Stimulated activated CD8-positive, alpha-beta memory T cell treated with anti-CD3 and anti-CD28 coated beads, Interleukin-7, amount 100 ng/mL, for 1 hour (primary cell): ENCODE measurements at places on chromosomes 7 and 10.
A peak's percentile ranks its signal among the peaks of the same experiment; 100 is the strongest.

DNA sequence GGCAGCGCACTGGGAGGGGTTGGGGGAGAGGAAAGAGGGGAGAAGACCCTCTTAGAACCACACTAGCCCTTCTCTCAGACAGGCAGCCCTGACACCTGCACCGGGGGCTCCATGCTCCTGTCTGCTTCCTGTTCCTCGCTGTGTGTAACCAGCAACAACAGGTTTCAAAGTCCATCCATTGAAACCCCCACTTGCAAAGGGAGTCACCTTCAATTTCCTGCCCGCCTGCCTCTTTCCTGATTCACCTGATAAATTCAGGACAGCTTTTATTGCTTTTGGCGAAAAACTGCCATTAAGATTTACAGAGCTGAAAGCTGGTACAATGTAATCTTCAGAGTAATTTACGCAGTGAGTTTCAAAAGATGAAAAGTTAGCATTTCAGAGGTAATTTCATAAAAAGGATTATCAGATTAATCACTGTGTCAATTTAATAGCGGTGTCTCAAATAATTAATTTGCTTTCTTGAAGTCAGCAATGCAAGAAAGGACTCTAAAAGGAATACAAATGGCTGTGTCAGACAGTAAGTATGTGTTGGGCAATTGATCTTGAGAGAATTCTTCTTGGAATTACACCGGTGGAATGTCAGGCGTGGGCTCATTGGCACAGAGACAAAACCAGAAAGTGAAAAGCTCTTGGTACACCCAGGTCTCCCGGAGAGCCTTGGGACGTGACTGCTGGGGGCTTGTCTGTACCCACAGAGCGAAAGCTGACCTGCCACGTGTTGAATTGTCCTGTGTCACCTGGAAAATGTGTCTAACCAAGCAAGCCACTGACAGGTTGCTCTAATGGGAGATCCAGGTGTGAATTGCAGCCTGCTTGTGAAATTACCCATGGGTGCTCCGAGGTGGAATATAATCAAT lies 60.7 kb downstream of the TMEM209 start:
- DNase-seq, result no peak

DNA sequence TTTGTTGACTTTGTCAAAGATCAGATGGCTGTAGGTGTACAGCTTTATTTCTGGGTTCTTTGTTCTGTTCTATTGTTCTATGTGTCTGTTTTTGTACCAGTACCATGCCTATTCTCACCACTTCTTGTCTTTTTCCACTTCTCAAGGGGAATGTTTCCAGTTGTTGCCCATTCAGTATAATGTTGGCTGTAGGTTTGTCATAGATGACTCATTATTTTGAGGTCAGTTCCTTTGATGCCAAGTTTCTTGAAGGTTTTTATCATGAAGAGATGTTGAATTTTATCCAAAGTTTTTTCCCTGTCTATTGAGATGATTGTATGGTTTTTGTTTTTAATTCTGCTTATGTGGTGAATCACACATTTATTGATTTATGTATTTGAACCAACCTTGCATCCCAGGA lies 216.7 kb upstream of the RNF32 start:
- DNase-seq, result no peak

GRCh38 chr10:22341926-22342196 lies 3.4 kb upstream of the SPAG6 start:
- no peak for DNase-seq

DNA sequence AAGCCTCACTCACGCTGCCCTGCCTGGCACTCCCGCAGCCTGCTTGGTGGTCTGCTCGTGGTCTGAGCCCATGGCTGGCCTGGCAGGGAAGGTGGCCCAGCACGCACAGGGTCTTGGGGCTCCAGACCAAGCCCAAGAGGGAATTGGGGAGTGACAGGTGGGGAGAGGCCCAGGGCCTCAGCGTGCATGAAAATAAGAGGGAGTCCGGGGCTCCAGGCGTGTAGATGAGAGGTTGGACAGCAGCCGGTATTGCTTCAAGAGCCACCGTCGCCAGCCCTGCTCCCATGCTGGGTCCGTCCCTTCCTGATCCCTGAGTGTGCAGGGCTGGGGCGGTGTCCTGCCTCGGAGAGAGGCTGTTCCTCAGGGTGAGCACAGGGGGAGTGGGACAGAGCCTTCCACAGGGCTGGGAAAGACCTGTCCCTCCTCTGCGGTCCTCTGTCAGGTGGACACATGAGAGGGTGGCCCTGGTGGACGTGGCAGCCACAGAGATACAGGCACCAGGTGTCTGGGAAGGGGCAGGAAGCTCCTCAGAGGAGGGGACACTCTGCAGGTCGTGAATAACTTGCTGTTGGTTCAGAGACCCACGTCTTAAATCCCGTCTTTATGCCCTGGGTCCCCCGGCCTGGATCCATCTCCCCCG lies 113.1 kb downstream of the INPP5A start:
- no peak for DNase-seq

- DNase-seq, result no peak
Observed at GRCh38 chr10:84552478-84552877, 224.1 kb downstream of the CCSER2 start.

DNA sequence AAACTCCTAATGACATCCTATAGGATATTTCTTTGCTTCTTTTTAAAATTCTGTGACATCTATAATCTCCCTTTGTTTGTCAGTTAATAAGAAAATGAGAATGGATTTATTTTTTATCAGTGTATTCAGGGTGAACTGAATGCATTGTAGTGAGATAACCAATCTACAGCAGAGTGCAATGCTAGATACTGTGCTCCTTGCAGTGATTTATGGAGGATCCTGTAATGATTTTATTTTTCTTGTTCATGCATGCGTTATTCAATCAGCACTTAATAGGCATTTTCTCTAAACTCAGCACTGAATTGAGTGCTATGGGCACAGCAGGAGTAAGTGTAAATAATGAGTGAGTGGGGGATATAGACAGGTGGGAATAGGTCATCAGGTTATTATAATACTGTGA lies 253.9 kb downstream of the CDK14 start:
- no peak for DNase-seq

GRCh38 chr7:111729483-111729882 lies 167.2 kb upstream of the IMMP2L start:
- DNase-seq, result no peak

GRCh38 chr10:129945526-129945925 lies 18.5 kb downstream of the EBF3 start:
- no peak for DNase-seq

- no peak for DNase-seq
Observed at GRCh38 chr10:7092603-7093002, 318.2 kb downstream of the SFMBT2 start.

DNA sequence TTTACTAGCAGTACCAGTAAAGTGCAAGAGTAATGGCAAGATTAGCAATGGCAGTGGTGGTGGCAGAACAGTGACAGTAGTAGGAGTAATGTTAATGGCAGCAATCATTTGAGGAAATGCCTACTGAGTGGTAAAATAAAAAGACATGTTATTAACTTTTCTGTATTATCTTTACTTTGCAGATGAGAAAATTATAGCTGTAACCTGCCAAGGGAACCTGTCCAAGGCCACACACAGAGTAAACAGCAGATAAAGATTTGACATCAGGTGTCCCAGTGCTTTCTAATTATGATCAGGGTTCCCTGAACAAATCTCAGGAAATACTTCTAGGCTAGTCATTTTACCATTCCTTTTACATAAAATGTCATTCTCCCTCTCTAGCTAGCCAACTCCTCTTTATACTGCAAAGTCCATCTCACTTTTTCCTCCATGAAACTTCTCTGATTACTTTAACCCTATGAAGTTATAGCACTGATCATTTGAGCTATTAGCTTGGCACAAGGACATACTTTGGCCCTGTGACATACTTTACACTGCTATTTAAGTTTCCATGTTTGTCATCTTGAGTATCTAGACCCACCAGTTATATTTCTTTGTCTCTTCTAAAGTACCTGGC lies 219.1 kb downstream of the TAX1BP1 start:
- DNase-seq, result no peak

DNA sequence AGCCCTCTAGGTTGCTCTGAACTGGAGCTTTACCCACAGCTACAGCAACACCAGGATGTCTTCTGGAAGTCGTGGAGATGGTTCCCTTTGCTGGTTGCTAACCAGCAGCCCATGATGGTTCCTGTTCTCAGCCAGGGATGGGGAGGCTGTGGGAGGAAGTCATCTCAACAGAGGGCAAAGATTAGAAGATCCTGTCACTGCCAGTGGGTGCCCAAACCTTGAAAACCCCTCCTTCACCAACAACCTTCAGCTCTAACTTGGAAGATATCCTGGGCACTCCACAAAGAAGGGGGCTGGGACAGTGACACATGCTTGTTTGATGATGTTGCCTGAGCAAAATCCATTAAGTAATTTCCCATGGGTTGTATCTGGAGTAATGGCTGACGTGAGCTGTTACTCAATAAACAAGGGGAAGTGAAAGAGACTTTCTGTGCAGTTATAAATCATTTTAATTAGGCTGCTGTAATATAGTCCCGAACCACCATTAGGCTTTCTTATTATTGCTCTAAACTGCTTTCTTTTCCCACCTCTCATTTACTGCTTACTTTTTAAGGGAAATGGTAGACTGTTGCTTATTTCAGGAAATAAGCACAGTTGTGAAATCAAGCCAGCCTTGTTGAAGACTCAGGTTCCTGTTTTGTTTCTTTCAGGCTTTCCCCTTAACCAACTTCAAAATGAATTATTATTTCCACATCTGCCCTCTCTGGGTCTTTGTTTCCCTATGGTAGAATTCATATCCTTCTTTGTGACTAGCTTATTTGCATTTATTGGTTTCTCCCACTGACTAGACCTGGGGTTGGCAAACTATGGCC lies 124.8 kb downstream of the PPP1R17 start:
- DNase-seq, result no peak

DNA sequence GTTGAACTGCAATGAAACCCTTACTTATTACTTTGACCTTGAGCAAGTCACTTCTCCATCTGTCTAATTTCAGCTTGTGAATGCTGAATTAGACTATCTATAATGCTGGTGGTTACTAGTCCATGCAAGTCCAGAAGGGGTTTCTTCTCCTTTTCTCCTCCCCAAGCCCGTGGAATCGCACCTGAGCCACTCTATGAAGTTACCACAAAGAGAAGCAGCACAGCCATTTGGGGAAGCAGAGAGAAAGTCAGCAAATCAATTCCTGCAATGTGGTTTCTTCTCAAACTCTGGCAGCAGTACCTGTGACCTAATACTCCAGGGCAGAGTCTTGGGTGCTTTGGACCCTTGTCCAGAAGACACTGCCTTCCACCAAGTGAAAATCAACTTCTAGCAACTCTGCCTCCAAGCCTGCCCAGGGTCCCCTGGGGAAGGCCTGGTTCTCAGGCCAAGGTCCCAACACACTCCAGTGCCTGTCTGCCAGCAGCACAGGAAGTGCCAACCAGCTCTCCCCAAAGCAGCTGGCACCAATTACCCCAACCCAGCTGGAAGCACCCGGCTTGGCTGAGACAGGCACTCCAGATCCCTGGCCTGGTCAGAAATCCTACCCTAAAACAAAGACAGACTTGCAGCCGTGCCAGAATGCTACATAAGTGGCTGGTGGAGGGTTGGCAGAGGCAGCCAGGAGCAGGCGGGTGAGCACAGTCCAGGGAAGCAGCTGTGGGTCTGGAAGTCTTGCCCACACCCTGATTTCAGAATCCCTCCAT lies 200.3 kb downstream of the LSM5 start:
- DNase-seq, result no peak

- DNase-seq, result no peak
Observed at GRCh38 chr7:150665089-150665748, 20.3 kb upstream of the GIMAP2 start.

GRCh38 chr7:12728192-12728538 lies 40.7 kb downstream of the ARL4A start:
- no peak for DNase-seq

- no peak for DNase-seq
Observed at GRCh38 chr10:8095959-8096358, 41.5 kb downstream of the GATA3 start.

GRCh38 chr7:97868314-97868713 lies 3.9 kb downstream of the ASNS start:
- DNase-seq, result no peak

GRCh38 chr7:17939606-17940301 lies 540 bp downstream of the SNX13 start:
- DNase-seq, result peak; percentile 9

- DNase-seq, result no peak
Observed at GRCh38 chr10:119761106-119761505, 35.3 kb downstream of the INPP5F start.

DNA sequence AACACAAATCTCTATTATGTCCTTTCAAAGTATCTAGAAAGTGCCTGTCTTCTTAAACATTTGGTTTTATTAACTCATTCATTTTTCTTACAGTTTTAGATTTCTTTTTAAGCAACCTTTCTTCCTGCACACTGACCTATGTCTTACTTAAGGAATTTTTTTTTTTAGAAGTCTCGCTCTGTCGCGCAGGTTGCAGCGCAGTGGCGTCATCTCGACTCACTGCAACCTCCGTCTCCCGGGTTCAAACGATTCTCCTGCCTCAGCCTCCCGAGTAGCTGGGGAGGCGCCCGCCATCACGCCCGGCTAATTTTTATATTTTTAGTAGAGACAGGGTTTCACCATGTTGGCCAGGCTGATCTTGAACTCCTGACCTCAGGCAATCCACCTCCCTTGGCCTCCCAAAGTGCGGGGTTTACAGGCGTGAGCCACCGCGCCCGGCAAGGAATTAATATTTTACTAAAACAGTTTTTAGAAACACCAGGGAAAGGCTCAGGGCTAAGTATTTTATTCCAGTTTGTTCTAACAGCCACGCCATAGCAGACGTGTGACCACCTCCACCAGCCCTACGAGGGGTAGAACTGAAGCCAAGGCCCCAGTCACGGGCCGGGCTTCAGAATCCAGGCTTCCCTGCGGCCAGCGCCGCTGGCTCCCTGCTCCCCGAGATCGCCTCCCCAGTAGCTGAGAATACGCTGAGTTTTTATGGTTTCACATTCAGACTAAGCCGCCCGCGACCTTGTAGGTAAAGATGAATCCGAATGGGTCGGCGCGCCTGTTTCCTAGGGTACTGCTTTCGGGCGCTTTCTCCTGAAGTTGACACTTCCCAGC lies 941 bp upstream of the LUC7L2 start:
- DNase-seq, result no peak

DNA sequence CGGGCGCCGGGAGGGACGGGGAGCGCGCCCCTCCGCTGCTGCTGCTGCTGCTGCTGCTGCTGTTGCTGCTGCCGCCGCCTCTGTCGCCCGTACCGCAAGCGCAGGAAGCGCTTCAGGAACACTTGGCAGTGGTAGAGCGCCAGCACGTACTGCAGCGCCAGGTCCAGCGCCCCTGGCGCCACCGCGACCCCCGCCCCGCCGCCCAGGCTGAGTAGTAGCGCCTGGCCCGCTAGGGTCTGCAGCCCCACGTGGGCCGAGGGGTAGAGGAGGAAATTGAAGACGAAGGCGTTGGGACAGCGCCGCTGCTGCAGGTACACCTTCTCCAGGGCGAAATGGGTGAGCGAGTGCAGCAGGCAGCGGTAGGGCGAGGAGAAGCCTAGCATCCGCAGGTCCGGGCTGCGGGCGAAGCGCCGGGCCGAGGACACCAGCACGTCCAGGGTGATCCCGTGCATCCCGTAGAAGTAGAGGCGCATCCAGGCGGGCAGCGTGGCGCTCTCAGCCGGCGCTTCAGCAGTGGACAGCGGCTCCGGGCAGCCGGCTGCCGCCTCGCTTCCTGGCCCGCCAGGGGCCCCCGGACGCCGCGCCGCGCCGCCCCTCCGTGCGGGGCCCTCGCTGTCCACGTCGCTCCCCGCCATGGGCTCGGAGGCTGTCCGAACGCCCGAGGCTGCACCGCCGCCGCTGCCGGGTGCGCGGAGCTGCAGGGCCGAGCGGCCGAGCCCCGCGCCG lies at the start of gene TMEM229A:
Gene TMEM229A, minus strand, starts transcription at position 699 of the 726 bp plus-strand sequence. Its CDS starts 64 bp downstream, at position 635.
- DNase-seq, result no peak

- DNase-seq, result no peak
Observed at GRCh38 chr7:93359520-93360198, 127.5 kb downstream of the VPS50 start.
